RCC 7860 (cell line): ENCODE measurements at places on chromosomes 11 and 22.

DNA sequence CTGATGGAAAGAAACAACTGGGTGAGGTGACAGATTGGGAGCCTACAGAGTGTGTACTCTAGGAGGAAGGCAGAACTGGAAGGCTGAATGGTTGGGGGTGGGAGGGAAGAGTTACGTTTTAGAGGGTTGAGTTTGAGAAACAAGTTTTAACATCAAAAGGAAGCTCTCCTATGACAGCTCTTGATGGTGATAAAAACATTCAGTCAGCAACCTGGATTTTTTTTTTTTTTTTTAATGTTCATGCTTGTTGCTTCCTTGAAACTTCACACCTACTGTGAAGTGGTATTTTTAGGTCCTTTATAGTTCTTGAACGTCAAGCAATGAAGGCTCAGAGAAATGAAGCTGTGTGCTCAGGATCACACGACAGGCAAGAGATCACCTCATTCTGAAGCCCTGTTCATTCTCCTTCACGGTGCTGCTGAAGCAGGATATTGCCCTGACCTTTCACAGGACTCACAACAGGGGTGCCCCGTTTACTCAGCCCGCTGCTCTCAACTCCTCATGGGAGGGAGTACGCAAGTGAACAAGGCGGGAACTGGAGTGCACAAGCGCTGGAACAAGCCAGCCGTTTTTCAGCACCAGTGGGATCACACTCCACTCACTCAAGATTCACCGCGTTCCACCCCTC lies 1.6 kb upstream of the TMEM109 start:
- DNase-seq, result no peak

DNA sequence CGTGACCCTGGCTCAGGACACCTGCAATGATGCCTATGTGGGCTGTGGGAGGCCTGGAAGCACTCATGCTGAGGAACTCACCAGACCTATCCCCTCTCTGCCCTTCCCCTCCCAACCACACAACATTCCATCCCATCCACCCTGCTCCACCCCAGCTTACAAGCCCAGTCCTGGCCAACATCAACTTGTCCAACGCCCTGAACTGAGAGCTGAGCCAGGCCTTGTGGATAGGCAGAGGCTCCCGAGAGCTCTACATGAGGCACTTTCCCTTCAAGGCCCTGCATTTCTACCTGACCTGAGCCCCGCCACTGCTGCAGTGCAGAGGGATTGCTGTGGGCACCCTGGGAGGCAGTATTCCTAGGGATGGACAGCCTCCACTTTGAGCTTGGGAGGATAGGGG lies 112.4 kb downstream of the PDE2A start:
- no peak for DNase-seq

- DNase-seq, result peak; percentile 24
Observed at GRCh38 chr11:32366666-32367065, 68.7 kb downstream of the WT1 start.

DNA sequence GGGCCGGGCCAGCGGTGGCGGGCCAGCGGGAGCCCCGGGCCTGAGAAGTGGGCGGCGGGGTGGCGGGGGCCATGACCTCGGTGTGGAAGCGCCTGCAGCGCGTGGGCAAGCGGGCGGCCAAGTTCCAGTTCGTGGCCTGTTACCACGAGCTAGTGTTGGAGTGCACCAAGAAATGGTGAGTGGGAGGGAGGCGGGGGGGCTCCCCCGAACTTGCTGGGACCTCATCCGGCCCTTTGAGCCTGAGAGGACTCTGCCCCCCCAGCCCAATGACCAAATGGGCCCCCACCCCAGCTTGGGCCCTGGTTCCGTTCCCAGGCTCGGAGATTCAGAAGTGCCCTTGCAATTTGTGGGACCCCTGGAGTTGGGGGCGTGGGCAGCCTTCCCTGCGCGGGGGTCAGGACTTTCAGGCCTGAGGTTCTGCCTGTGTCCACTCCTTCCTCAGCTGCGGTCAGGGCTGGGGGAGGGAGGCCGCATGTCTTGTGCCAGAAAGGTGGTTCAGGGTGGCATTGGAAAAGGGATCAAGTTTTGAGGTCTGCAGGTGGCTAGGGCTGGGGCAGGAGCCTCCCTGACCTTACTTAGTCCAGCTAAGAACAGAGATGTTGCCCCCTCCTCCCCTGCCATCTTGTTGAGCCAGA lies 496 bp downstream of the EHBP1L1 start:
- DNase-seq, result no peak

- no peak for DNase-seq
Observed at GRCh38 chr11:67167719-67168118, 48.7 kb downstream of the KDM2A start.
